ENCODE measurements at places on chromosomes 2 and 18.

DNA sequence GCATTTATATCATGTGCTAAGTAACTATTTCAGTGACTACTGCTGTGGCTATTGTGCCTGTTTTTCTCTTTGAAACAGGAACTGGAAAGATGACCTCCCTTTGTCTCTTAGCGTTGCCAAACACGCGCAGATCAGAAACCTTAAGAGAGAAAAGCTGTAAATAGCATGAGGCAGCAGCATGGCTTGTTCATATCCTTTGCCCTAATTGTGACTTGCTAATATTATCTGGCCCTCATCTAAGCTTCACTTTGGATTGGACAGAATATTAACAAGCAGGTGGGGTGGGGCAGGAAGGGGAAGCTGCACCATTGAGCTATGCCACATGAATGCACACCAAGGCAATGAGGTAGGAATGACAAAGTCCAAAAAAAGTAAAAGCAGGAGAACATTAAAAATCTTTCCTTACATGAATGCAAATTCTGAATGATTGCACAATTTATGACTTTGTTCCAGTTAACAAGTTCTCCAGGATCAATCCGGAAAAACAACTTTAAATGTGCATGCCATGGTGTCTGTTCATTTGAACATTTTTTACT lies 128.4 kb downstream of the IRS1 start:
- no peak for DNase-seq

GRCh38 chr18:69874058-69874457 lies 73.6 kb downstream of the CD226 start:
- no peak for DNase-seq

GRCh38 chr18:46343931-46344372 lies 239.8 kb downstream of the HAUS1 start:
- DNase-seq, result no peak

DNA sequence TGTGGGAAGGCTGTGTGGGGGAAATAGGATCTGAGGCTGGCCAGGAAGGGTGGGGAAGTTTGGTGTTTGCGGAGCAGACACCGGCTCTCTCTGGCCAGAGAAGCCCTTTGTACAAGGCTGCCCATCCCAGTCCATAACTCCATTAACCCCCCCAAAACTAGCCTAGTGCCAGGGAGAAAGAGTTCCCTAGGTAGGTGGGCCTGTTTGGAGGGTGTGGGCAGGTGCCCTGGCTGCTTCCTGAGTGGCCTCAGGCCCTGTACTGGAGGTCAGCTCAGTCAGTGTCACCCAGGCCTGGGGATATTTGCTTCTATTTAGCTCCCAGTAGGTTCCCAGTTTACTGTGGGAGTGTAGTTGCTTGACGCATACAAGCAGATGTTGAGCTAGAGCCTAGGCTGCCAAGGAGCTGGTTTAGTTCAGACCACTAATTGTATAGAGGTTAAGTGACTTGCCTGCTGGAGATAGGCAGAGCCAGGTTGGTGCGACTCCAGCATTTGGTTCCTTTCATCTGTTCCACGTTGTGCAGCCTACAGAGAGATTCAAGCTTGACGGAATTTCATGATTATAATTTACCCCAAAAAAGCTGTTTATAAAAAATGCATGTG lies 2.9 kb upstream of the GREB1 start:
- no peak for DNase-seq

DNA sequence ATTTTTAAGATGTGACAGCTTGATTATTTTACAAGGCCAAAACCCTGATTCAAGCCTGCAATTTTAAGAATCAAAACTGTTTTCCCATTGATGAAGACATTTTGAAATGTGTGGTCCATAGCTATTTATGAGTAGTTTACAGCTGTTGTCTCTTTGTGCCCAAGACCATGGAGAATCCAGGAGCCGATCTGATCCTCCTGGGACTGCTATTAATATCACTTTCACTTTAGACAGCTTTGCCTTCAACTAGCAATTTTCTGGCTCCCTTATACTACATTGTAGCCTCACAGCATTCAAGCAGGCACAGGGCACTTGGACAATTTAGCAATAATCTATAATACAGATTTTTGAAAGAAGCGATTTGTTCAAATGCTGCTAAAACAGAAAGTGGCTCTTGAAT lies 172.9 kb downstream of the SLC8A1 start:
- no peak for DNase-seq

DNA sequence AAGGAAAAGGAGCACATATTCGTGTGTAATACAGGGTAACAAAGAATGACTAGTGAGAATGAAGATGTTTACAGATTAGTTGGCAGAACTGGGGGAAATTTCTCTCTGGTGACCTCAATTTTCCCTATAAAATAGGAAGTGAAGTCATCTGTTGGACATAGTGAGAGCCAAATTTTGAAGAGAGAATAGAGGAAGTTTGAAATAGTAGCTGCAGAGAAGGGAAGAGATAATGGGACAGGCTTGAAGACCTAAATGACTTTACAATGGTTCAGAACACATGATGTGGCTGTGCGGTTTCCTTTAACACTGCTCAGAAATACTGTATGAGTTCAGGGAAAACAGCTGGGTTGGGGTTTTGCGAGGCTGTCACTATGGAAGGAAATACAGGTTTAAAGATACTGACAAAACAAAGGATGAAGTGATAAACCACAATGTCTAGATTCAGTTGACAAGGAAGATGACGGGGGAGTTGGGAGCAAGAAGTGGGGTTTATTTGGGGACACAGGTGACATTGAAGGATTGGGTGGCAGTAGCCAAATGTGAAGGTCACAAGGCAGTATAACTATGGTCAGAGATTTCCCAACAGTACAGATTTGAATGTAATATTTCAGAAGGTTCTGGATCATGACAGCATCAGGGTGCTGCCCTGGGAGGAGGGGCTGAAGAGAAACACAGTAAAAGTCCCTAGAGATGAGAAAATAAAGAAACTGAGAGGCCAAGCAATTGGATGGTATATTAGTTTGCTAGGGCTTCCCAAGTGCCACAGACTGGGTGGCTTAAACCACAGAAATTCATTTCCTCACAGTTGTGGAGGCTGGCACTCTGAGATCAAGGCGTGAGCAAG lies 82.6 kb upstream of the TANK start:
- DNase-seq, result peak; percentile 51

- DNase-seq, result no peak
Observed at GRCh38 chr18:79687806-79688205, 8.2 kb downstream of the CTDP1 start.

DNA sequence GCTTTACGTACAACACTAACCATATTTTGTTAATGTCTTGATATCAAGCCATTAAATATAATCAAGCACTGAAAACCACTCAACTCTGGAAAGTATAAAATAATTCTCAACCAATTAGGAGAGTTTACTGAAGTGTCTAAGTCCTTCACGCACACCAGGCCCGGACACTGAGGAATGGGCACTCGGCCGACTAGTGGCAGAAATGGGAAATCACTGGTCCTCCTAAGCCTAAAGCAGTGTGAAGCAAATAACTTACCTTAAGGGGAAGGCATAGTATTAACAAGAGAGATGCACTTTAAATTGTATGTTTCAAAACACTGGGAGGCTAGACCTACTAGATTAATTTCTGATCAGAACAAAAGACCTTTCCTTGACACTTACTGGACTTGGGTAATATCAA lies 45.7 kb downstream of the FAM210A start:
- no peak for DNase-seq

DNA sequence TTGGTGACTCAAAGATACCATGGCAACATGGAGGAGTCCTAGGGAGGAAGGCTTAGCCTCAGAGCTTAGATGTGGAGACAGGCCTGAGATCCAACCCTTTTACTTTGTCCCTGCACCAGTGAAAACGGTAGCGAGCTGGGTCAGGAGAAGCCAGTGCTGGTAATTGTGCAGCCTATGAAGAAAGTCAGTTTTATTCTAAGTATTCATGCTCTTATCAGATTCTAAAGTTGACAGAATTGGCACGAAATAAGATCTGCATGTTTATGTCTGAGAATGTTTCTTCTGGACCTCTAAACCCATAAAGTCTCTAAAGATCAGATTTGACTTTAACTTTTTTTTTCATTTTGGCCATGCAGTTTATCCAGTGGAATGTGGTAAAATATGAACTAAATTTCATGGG lies 93.8 kb downstream of the SCG2 start:
- DNase-seq, result no peak

DNA sequence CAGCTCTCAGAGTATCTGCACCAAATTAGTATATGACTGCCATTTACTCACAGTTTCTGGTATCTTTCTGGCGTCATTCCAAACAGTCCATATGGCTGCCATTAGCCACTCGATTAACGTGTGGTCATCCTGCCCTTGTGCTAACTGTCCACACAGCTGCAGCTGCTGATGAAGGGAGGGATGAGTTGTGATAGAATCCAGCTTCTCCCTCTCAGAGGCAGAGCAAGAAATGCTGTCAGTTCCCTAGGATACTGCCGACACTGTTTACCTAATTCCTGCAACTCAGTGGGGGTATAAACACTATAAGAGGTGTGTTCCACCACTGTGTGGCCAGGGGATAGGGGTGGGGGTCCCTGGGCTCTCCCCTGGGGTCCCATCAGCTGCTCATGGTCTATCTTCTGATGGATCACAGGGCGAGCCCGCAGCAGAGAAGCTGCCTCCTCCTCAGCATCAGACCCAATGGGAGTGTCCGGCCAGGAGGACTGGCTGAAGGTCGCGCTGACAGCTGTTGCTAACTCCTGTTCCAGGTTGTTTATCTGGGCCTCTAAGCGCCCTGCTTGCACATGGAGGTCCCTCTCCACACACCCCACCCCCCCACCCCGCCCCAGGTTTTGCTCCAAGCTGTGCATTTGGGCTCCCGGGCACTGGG lies 17.3 kb upstream of the KLHL23 start:
- no peak for DNase-seq

DNA sequence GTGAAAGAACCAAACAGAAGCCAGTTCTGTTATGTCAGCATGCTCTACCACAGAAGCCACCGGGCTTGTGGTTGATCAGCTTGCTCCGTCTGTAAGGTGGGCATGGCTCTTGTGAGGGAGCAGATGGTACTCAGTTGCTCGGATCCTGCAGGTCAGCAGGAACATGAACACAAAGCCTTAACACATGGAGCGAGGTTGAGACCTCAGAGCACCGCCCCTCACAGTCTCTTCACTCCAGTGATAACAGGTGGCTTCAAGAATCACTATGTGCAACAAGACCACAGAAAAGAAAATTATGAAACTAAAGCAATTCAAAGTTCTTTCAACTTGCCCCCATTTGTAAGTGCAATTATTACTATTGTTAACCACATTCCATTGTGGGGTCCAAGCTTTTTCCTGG lies 72.1 kb downstream of the OSBPL6 start:
- DNase-seq, result no peak

DNA sequence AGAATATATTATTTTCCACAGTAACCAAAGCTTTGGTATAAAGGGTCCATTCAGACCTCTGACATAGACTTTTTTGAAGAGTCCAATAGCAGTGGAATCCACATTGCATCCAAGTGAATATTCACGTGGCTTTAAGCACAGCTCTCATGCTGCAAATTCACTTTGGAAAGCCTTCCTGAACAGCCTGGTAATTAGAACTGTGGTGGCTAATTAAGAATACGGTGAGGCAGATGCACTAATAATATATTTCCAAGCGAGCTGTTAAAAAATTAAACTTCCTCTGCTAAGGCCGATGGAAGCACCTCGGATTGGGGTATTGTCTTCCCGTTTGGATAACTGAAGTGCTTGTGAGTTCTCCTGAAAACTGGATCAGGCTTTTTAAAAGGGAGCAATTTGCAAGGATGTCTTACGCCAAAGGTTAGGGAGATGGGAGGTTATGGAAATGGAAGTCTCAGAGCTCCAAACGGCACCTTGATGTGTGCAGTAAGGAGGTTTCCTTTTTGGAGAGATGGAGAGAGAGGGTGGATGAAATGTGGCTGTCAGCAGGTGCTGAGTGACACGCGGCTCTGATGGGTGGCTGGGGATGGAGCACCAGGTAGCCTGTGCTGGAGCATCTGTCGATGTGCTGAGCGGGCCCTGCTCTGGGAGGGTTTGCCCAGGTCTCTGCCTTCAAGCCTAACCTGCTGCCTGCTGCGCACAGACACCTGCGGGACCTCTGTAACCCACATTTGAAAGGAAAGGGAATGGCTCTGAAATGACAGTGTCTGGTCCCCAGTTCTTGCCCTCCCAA lies 37.5 kb downstream of the CABLES1 start:
- DNase-seq, result no peak

GRCh38 chr2:18536100-18536499 lies 24.4 kb downstream of the RDH14 start:
- no peak for DNase-seq

DNA sequence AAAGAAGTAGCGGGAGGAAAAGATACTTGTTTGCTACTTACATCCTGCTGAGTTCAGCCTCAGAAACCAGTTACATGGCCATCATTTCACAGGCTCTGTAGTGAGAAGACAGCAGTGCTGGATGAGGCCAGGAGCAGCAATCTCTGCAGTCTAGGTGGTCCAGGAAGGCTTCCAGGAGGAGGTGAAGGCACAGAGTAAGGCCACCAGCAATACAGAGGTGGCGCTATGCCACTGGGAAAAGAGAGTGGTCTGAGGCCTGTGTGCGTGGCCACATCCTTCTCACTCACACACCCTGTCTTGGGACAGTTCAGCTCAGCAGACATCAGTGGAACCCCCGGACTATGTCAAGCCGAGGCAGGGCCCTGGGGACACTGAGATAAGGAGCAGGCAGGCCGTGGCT lies 162.7 kb downstream of the KLHL29 start:
- no peak for DNase-seq

- no peak for DNase-seq
Observed at GRCh38 chr18:39380866-39381265, 1815.3 kb upstream of the CELF4 start.

GRCh38 chr2:233082222-233082930 lies 22.2 kb downstream of the INPP5D start:
- no peak for DNase-seq

- DNase-seq, result no peak
Observed at GRCh38 chr2:102505290-102505689, 32.3 kb downstream of the SLC9A4 start.

- DNase-seq, result no peak
Observed at GRCh38 chr2:121492409-121492808, 38.3 kb upstream of the RNU4ATAC start.

DNA sequence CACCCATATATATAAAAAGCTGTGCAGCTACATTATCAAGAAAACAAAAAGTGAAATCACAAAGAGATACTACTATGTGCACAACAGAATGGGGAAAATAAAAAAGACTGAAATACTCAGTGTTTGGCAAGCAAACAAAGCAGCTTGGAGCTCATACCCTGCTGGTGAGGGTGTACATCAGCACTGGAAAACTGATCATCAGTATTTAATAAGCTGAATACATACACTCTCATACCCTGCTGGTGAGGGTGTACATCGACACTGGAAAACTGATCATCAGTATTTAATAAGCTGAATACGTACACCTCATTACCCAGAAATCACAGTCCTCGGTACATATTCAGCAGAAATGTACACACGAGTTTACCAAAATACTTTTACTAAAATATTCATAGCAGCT lies 220.8 kb downstream of the SPP2 start:
- DNase-seq, result no peak
